ENCODE measurements at places on chromosomes 11 and 22. TPM values are rescaled to one million over a fixed set of nuclear protein-coding genes. Genes with fewer than 3 reads are reported as not detected.

The C11orf52 gene
- total RNA-seq: 0.33 TPM

The OR51B4 gene
- not detected for total RNA-seq

The IFITM1 gene
- total RNA-seq: 1,398 TPM

The BTBD18 gene
- not detected for total RNA-seq

The NRXN2 gene
- total RNA-seq: 0.85 TPM
